ENCODE measurements at places on chromosomes 2 and 18. TPM values are rescaled to one million over a fixed set of nuclear protein-coding genes. Genes with fewer than 3 reads are reported as not detected.

Gene CFC1B
- 1.2 TPM for total RNA-seq

Gene GKN1
- total RNA-seq: not detected

Gene NTSR2
- not detected for total RNA-seq

Gene EEF1B2
- total RNA-seq: 557 TPM

Gene RAB3GAP1
- 34.3 TPM for total RNA-seq

Gene SDC1
- 156 TPM for total RNA-seq

Gene REG1B
- not detected for total RNA-seq

Gene CTAGE1
- not detected for total RNA-seq

Gene ITGAV
- 31.6 TPM for total RNA-seq

Gene EMILIN1
- total RNA-seq: 20.2 TPM

Gene FAM136A
- 48.4 TPM for total RNA-seq

Gene MOGAT1
- total RNA-seq: 0.24 TPM

Gene CABYR
- total RNA-seq: not detected

Gene CHRNG
- not detected for total RNA-seq

Gene SLC4A5
- total RNA-seq: 2.8 TPM

Gene CYRIA
- 3.8 TPM for total RNA-seq

Gene PRADC1
- 36.2 TPM for total RNA-seq

Gene SERPINB11
- total RNA-seq: not detected

Gene KCNE4
- total RNA-seq: 2.1 TPM

Gene PCBP1
- total RNA-seq: 401 TPM

Gene VWC2L
- total RNA-seq: not detected

Gene DNAH7
- 2.0 TPM for total RNA-seq

Gene ST8SIA3
- total RNA-seq: 0.05 TPM

Gene VIT
- 0.21 TPM for total RNA-seq

Measured in colonic mucosa (tissue), 4 donors.